ENCODE measurements at places on chromosomes 2 and 18. TPM values are rescaled to one million over a fixed set of nuclear protein-coding genes. Genes with fewer than 3 reads are reported as not detected.

SPP2 gene
- not detected for total RNA-seq

CNTNAP5 gene
- total RNA-seq: not detected

RAB17 gene
- total RNA-seq: not detected

PRKAG3 gene
- total RNA-seq: not detected

TCF23 gene
- total RNA-seq: not detected

HJURP gene
- total RNA-seq: 93.8 TPM

EML6 gene
- total RNA-seq: 1.2 TPM

ALK gene
- total RNA-seq: not detected

FN1 gene
- 3.0 TPM for total RNA-seq

B3GNT7 gene
- not detected for total RNA-seq

MEP1B gene
- total RNA-seq: not detected

RAD51AP2 gene
- total RNA-seq: not detected

MOGAT1 gene
- not detected for total RNA-seq

RAB12 gene
- total RNA-seq: 14.3 TPM

Data from activated naive CD4-positive, alpha-beta T cell treated with anti-CD3 and anti-CD28 coated beads, Interleukin-2, amount 10 ng/mL, durations not matched to agents 5 hours and 36 hours (primary cell).